ENCODE measurements at places on chromosomes 12 and 14.

- no peak for DNase-seq
Observed at GRCh38 chr14:94458558-94459205, 6.1 kb upstream of the SERPINA11 start.

DNA sequence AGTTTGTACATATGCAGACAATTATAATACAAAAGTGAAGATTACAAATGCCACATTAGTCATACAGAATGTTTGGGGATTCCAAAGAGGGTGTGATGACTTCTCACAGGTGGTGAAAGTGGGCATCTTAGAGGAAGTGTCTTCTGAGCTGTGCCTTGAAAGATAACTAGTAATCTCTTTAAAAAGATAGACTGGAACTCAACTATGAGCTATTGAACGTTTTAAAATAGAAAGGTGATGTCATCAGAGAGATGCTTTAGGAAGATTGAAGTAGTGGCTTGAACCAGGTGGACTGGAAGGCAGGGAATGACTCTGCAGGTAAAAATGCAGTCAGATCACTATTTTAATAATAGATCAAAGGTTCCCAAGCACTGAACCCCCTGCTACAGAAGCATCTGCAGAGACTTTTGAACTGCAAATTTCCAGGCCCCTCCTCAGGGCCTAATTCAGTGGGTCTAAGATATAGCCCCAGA lies 50.3 kb downstream of the SYT1 start:
- DNase-seq = no peak

DNA sequence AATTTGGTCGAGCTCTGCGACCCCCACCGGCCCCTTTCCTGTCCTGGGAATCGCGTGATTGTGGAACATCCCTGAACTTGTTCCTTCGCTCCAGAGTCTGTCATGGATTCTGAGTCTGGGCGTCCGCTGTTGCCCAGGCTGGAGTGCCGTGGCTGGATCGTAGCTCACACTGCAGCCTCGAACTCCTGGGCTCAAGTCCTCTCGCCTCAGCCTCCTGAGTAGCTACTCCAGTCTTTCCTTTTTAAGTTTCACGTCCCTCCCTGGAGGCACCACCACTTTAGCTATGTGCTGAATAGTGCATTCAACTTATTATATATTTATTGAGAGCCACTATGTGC lies 698 bp downstream of the ACOT6 start:
- no peak for DNase-seq

DNA sequence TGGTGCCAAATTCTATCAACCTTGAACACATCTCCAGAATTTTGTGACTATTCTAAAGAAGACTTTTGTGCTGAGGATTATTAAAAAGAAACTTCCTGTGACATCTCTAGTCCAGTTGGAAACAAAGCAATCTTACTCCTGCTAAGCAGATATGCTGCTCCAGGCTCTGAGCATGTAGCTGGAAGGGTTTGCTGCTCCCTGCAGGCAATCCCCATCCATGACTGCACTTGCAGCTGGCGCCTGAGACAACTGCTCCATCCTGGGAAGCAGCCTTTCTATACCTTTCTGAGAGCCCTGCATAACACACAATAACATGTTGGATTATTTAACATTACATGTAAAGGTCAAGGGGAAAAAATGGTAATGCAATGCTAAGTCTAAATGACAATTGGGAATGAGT lies 105.1 kb downstream of the NDUFA12 start:
- no peak for DNase-seq

GRCh38 chr12:74066476-74066875 lies 471.2 kb upstream of the ATXN7L3B start:
- DNase-seq = no peak

DNA sequence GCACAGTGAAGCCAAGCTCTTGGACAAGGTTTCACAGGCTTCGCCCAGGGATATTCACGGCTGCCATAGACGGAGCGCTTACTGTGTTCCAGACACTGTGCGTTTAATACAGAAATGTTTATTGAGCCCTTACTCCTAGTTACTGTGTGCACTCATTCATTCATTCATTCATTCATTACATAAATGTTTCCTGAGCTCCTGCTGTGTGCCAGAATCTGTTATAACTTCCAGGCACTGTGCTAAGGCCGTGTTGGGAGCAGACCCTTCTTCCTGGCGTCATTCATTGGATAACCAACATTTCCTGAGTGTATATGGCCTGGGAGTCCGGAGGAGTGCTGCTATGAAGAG lies 760 bp upstream of the MED13L start:
- no peak for DNase-seq

DNA sequence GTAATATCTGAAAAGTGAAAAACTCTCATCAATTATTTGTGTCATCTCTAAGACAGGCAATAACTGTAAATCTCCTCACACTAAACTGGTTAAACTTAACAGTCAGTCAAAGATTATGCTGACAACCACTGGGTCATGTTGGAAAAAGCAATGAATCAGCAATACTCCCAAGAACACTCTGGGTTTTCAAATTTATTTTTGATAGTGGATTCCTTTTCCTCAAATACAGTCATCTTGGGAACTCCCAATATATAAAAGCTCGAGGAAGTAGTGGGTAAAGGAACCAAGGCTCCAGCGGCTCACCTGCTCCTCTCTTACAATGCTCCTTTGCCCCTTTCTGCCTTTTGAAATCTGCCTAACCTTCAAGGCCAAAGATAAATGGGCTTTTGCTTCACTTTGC lies 70.0 kb downstream of the ARMH4 start:
- DNase-seq = no peak

DNA sequence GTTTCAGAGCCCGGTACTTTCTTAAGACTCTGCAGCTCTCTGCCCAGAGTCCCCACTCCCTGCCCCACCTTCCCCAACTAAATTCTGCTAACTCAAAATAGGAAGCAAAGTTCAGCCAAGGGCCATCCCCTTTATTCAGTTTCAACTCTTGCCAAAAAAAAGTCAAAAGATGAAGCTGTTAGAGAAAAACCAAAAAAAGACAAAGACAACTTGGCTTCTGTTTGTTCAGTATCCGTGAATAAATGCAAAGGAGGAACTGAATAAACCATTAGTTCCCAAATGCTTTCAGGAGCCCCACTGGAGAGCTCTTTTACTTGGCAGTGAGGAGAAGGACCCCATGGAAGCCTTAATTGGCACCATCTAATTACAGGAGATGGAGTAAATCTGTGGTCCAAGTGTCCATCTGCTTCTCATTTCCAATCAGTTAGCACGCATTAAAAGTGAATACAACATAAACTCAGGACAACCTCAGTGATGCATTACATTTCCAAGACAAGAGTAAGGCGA lies 155.4 kb upstream of the GZMB start:
- no peak for DNase-seq

- no peak for DNase-seq
Observed at GRCh38 chr12:113075137-113075683, 18.7 kb downstream of the DTX1 start.

GRCh38 chr12:50112456-50113218 lies 601 bp downstream of the COX14 start:
- DNase-seq = no peak

DNA sequence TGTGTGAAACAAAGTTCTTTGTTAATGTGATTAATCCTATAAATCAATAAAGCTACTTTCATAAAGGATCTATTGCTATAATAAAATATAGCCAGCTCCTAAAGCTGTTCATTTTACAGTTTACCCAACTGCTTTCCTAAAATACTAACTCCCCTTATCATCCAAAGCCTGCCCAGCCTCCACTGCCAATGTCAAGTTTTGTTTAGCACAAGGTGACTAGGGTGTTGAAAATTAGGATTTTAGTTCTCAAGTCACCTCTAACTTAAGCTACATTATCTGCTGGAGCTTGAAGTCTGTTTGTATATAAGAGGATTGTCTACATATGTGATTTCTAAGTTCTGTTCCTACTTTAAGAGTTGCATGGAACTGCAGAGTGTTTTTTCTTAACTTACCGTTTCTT lies 86.3 kb downstream of the CCER1 start:
- no peak for DNase-seq

DNA sequence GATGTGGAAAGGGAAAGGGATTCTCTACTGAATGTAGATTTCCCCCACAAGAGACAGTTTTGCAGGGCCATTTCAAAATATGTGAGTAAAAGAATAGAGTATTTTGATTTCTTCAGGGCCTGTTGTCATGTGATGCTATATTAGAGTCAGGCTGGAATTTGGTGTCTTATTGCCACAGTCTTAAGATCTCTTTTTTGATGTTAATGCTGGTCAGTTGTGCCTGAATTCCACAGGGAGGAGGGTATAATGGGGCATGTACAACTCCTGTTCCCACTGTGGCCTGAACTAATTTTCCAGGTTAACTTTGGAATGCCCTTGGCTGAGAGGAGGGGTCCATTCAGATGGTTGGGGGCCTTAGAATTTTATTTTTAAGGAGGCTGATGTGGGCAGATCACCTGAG lies 111.0 kb upstream of the MAX start:
- DNase-seq = no peak

DNA sequence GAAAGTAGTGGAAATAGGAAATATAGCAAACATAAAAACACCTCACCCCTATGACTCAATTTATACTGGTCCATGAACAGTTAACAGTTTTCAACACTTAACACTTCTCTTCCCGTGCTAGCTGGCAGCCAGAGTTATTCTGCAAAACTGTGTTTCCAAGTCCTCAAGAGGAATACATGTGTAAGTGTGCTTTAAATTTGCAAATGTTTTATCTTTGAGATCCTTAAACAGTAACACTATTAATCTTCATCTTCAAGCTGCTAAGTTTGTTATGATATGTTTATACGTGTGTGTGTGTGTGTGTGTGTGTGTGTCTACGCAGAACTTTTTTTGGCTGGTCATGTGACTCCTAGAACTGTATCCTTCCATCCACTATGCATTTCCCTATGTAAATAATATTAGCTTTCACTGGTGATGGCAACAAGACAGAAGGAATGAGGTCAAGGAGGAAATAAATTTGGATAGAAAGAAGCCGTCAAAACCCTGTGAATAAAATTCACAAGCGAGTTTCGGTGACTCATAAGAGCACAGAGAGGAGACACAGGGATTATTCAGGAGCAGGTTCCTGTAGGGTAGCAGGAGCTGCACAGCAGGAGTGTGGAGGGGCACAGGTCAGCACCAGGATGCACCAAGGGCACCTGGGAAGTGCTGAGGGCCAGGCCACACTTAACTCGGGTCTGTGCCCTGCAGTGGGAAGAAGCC lies 105.9 kb upstream of the ETV6 start:
- DNase-seq = no peak

DNA sequence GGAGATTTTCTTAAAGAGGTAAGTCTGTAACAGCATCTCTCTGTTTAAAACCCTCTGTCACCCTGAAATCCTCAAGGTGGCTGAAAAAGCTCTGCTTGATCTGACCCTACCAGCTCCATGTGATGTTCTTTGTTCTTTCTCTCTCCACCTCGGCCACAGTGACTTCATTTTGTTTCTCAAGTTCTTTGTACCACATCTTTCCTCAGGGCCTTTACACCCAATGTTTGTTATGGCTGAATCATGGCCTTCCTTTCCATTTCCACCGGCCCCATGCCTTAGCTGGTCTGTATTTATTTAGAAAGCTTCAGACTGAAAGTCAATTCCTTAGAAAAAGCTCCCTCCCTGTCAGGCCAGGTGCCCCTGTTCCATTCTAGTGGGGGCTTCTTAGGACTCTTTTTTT lies 431.2 kb downstream of the NAV3 start:
- DNase-seq = no peak

DNA sequence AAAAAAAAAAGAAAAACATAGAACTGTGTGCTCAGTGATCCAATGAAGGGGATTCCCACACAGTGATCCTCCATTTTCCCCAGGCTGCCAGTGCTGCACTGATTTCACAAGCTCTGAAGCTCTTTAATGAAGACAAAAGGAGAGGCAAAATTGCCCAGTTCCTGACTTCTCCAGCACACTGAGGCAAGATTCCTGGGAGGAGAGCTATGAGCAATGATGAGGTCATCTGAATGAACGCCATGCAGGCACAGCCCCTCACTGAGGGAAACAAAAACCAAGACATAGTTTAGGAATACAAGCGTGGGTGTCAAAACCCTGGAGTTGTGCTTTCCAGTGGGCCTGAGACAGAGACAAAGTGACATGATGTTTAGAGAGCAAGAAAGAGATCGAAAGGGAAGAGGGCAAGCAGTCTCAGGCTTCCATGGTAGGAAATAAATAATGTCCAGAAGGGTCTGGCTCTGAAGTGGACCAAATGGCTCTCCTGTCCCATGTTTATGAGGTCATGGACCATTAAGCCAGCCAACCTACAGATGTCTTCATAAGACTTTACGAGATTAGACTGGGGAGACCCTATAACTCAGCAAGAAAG lies 40.9 kb upstream of the SMUG1 start:
- DNase-seq = no peak

GRCh38 chr12:19021646-19022045 lies 107.9 kb upstream of the PLEKHA5 start:
- DNase-seq = no peak

DNA sequence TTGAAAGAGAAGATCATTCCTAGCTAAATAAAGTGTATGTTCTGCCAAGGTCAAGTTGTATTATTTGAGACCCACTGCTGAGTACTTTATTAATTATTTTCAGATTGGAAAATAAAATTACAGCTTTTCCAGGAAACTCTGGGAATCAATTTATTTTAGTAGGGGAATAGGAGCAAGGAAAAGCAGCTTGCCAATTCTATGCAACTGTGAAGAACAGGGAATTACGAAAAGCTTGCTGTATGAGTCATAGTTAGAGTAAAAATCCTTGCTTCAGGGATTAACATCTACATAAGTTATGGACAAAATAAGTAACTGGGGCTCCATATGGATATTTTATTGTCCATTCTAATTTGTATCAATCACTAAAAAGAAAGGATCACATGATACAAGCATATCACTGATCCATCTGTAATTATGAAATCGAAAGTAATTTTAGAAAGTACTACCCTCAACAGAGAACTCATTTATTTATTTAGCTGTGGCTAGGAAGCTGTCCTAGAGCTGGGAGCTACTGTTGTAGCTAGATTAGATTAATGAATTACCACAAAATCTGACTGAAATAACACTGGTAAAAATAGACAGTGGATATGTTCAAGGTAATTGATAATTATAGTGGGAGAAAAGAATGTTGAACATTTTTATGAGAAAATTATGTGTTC lies 303.5 kb upstream of the NPAS3 start:
- DNase-seq = no peak

- DNase-seq = no peak
Observed at GRCh38 chr12:39646963-39647362, 27.4 kb upstream of the ABCD2 start.

- no peak for DNase-seq
Observed at GRCh38 chr14:103205541-103205906, 82.3 kb downstream of the TNFAIP2 start.
